ENCODE measurements at places on chromosomes 1 and 21.

DNA sequence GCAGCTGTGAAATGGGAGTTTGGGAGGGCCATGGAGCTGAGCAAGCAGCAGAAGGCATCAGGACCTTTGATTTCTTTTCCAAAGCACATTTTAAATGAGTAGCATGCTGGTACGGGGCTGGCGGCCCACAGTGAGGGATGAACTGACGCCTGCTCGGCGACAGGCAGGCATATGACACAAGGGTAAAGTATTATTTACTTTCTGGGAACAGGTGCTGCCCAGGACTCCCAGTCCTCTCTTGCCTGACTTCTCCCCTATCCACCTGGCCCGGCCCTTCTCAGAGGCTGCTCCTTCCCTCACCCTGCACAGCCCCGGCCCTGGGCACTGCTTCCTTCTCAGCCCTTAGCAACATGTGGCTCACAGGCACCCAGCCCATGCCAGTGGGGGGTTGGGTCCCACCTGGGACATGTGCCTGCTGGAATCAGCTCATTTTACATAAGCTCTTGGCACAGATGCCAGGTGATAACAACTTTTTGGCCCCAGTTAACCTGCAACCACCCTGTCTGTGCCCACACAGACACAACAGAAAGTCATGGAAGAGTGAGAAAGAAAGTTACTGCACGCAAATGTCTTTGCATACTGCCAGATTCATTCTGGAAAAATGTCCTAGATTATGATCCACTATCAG, 112.3 kb upstream of the GADD45A start:
- DNase-seq, result no peak

- DNase-seq, result no peak
Observed at GRCh38 chr1:71733121-71733520, 549.2 kb downstream of the NEGR1 start.

GRCh38 chr1:197807739-197808453, 32.6 kb upstream of the DENND1B start:
- no peak for DNase-seq

- DNase-seq, result no peak
Observed at GRCh38 chr1:33165209-33165608, 16.6 kb downstream of the TRIM62 start.

DNA sequence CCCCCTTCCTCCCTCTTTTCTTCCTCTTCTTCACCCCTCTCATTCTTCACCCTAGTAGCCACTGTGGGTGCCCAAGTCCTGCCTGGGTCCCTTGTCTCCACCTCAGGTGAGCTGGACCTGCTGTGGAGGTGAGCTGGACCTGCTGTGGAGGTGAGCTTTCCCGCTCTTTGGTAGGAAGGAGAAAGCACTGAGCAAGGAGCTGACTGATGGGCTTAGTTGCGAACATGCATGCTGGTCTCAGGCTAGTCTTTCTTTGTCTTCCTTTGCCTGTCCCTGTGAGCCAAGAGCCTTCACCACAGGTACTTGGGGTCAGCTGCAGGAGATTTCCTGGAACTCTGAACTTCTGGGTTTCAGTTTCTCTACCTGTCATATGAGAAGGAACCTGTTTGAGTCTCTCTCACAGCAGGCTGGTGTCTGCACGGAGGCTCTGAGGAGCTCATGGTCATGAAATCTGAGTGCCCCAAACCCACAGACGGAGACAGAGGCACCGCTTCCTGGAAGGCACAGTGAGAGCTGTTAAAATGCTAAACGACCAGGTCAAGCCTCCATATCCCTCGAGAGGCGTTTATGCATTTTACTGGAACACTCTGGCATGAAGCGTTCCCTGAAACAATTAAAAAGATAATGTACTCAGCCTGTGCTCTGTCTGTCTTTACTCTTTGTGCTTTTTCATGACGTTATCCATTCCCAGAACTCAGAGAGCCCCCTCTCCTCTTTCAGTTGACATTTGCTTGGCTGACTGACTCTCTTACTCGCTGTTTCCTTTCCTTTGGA, 69.5 kb downstream of the RHOU start:
- DNase-seq, result no peak

DNA sequence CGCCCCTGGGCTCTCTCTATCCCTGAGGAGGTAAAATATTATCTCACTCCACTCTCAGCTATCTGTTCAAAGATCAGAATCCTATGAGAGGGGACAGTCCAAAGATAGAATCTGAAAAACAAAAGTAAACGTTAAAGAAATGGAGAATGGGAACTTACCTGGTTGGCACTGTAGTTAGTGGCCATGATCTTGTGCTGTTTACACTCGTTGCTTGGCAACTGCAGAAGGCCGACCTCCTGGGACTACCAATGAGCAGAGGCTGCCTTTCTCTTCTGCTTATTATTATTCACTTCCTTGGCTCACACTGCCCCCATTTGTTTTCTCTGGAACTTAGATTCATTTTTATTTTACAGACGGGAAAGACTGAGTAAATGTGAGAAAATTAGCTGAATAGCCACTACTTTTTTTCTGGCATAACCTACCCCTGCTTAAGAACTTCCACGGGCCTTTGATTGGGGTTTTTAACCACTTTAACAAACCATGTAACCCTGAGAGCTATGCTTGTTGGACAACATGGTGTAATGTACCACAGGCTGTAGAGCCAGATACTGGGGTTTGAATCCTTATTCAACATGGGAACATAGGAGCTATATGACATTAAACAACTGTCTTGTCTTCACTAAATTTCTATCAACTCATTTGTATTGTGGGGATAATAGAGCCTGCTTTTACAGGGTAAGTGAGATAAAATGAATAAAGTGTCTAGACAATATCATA, at the start of gene CFAP126:
Gene CFAP126, minus strand, starts transcription at position 193 of the 717 bp plus-strand sequence. Its CDS starts 8 bp downstream, at position 185.
- DNase-seq, result no peak

GRCh38 chr1:168861421-168862004, 132.5 kb upstream of the DPT start:
- no peak for DNase-seq

GRCh38 chr1:44312399-44313196, 42.5 kb downstream of the ERI3 start:
- no peak for DNase-seq

DNA sequence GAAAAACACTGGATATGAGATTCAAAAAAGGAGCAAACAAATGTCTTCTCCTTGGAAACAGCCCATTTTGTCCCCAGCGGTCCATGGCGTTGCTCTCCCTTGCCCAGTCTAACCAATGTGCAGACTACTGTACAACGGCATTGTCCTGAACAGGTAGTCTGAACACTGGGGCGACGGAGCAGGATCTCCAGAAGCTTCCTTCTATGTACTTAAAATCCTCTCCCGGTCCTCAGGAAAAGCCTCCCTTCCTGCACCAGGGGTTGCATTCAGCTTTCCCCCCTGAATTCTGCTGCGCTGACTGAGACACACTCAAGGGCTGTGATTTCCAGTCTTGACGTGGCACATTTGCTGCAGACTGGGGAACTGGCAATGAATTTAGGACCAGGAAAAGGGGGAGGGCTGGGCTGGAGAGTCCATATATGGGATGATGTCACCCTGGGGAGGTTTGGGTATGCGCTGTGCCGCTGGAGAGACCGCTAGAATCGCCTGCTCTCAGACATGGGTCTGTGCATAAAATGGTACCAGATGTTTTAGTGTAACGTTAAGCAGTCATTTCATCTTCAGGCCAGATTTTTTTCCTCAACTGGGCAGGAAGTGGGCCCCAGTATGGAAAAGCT, 275.9 kb upstream of the C1orf105 start:
- DNase-seq, result no peak
